Smooth muscle cell of the brain vasculature (primary cell): ENCODE measurements at places on chromosomes 16 and 17.

DNA sequence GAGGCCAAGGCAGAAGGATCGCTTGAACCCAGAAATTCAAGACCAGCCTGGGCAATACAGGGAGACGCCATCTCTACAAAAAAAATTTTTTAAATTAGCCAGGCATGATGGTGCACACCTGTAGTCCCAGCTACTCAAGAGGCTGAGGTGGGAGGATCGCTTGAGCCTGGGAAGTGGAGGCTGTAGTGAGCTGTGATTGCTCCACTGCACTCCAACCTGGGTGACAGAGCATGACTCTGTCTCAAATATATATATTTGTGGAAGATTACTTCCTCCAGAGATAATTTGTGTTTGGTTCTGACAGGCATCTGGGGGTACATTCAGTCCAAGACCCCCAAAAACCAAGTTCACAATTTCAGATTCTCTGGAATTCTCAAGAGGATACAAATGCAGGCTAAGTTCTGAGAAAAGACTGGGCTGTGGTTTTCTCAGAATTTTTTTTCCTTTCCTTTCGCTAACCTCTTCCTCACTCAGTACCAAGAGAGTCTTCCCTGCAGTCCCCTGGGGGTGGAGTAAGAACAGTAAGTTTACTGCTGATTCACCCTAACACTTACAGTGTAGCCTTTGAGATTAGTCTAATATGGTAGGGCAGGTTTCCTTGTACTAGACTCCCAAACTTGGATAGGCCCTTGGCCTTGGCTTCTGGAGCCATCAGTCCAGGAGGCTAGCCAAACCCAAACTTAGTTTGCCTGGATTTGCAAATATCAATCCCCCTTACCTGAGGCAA is 15.1 kb downstream of the GSDMB start:
- no peak for DNase-seq

DNA sequence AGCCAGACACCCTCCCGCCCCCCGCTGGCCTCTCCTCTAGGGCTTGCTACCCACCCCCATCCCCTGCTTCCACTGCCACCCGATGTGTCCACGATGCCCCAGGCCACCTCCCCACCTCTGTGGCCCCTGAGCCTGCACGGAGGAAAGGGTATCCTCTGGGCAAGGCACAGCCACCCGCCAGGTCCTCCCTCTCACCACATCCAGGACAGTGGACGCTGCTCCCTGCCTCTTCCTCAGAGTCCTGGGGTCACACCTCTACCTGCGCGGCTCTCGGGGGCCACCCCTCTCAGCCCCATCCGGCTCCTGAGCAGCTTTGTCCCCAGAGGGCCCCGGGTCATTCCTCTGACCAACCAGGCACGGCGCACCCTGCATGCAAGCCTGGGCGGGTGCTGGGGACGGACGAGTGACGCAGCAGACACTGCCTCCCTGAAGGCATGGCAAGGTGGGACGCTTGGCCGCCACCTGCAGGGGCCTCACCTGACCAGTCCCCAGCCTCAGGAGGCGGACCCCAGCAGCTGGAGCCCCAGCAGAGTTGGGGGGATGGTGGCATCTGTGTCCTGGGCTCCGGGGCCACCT is 24.8 kb downstream of the FLYWCH1 start:
- no peak for DNase-seq

- no peak for DNase-seq
These were observed 6.9 kb downstream of the HNF1B start for GRCh38 chr17:37737971-37738370.

DNA sequence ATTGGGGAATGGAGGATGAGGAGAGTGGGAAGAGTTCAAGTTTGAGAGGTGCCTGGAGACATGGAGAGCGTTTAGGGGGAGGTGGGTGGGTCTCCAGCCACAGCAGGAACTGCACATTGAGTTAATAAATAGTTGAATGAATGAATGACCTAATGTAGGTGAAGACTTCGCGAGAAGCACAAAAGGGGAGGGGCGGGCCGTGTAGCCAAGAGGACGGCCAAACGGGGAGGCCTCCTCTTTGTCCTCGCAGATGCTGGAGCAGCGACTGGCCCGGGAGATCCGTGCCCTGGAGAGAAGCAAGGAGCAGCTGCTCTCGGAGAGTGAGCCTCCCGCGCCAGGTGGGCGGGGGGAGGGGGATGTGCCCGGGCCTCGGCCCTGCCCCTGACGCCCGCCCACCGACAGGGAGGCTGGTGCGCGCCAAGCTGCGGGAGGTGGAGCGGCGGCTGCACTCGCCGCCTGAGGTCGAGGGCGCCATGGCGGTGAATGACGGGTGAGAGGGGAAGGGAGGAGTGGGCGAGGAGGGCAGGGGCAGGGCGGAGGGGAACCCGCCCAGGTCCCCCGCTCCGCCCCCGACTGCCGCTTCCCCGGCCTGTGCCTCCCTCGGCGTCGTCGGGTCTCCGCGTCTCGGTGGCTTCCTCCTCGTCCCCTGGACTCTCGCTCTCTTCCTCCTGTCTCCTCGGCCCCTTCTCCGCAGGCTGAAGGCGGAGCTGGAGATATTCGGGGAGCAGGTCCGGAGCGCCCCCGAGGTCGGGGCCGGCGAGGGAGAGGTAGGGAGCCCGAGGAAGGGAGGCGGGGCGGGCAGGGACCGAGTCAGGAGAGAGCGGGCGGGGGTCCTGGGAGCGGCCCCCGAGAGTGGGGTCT is 12.9 kb downstream of the SYCE1L start:
- DNase-seq, result no peak

GRCh38 chr16:1347286-1347855 is 4.3 kb downstream of the TSR3 start:
- no peak for DNase-seq

DNA sequence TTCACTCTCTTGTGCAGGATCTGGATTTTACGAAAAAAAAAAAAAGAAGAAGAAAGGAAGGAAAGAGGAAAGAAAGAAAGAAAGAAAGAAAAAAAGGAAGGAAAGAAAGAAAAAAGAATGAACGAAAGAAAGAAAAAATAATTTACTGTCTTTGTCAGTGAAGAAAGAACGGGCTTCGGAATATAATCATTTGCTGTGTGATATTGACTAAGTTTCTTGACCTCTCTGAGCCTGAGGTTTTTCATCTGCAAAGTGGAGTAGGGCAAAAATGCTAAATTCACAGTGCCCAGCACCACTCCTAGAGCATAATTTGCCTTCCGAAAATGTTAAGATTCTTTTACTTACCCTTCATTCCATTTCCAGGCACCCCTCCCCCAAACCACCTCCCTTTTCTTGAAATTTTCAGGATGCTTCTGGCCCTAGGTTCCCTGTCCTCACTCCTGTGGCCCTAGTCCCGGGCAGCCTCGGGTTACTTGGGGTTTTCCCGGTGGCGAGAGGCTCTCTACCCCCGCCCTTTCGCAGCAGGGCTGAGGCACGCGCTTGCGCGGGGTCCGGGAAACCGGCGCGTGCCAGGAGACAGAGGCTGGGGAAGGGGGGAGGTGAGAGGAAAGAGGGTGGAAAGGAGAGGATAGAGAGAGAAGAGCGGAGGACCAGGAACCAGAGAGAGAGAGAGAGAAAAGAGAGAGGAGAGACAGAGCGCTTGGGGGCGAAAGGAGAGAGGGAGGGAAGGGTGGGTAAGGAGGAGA is at the start of gene CNTNAP1:
Gene CNTNAP1, plus strand, starts transcription at position 556 of the 746 bp plus-strand sequence. CDS start 299 bp downstream, outside the sequence.
- no peak for DNase-seq

- no peak for DNase-seq
These were observed 120.2 kb upstream of the HLF start for GRCh38 chr17:55144518-55144917.

GRCh38 chr17:78738278-78738677 is 43.8 kb downstream of the CYTH1 start:
- DNase-seq, result no peak
